Stimulated activated CD4-positive, alpha-beta T cell treated with anti-CD3 and anti-CD28 coated beads, Interleukin-4, amount 100 ng/mL, for 1 hour (primary cell): ENCODE measurements at places on chromosomes 13 and 19.

GRCh38 chr13:25117312-25117711 is 21.4 kb downstream of the PABPC3 start:
- DNase-seq, result no peak

DNA sequence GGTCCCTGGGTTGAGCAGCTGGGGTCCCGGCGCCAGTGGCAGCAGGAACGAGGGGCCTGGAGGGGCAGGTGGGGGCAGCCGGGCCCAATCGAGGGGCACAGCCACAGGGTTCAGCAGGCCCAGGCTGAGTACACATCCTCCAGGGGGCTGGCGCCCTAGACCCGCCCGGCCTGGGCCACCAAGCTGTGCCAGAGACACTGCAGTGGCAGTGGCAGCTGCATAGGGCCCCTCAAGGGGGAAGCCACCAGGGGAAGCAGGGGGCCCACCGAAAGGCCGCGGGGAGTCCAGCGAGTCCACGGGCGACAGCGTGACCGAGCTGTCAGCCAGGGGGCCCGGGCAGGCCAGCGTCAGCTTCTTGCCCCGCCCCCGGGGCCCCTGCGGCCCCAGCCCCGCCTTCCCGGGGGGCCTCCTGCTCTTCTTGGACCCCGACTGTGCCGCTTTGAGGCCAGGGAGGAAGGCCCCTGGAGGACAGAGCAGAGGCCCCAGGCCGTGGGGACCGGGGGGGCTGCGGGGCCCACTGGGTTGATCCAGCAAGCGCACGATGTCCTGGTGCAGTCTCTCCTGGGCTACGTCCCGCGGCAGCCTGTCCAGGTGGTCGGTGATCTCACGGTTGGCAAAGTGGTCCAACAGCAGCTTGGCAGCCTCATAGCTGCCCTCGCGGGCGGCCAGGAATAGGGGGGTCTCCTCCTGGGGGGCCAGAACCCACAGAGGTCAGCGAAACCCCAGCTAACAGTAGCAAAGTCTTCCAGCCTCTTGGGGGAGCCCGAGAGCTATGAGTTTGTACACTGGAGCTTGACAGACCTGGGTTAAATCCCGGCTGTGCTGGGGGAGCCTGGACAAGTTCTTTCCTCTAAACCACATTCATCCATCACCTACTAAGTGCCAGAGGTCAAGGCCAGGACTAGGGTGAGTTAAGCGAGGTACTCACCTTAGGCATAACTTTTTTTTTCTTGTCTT is 39.5 kb downstream of the NOTCH3 start:
- DNase-seq, result no peak

GRCh38 chr19:44947041-44947581 is 1.3 kb downstream of the APOC2 start:
- no peak for DNase-seq

DNA sequence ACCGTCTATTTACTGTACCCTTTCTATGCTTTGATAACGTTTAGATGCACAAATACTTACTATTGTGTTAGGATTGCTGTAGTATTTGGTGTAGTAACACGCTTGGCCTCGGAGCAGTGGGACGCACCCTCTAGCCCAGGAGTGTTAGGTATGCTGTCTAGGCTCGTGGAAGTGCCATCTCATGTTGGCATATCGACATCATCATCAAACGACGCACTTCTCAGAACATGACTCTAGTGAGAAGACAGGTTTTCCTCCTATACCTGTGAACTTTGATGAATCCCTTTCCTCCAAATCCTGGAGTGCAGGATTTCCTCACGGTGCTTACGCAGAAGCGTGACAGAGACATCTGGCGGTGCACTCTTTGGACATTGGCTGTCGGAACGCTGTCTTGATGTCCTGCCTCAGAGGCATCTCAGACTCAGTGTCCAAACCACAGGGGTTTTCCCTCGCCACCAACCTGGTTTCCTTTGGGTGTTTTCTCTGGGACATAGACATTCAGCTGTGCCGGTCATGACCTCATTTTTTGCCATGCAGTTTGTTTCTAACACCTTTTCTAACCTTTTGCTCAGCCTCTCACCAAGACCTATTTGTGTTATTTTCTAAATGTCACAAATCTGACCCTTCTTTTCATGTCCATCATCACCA is 6.3 kb downstream of the SNRNP70 start:
- DNase-seq, result no peak

DNA sequence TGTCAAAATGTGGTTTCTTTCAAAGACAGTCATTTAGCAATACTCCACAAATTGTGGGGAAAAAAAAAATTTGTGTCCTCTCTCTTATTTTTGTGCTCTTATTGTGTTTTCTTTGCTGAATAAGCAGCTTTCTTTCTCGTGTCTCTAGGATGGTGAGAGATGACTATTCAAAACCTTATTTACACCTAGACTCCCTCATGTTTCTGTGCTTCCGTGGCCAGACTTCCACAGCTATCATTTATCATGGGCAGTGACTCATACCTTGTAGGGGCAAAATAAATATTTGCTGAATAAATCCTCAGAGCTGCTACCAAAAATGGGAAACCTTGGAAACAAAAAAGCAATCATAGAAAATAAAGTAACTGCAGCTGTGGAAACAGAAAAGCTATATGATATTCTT is 204.9 kb upstream of the MIR17HG start:
- DNase-seq, result no peak

GRCh38 chr13:51261610-51262249 is 39.5 kb downstream of the FAM124A start:
- no peak for DNase-seq

DNA sequence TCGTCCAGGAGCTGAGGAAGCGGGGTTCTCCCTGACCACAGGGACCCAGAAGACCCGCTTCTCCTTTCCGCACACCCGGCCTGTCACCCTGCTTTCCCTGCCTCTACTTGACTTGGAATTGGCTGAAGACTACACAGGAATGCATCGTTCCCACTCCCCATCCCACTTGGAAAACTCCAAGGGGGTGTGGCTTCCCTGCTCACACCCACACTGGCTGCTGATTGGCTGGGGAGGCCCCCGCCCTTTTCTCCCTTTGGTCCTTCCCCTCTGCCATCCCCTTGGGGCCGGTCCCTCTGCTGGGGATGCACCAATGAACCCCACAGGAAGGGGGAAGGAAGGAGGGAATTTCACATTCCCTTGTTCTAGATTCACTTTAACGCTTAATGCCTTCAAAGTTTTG is 18.9 kb downstream of the VASP start:
- DNase-seq, result no peak

GRCh38 chr13:34162544-34162933 is 344.6 kb downstream of the RFC3 start:
- no peak for DNase-seq

DNA sequence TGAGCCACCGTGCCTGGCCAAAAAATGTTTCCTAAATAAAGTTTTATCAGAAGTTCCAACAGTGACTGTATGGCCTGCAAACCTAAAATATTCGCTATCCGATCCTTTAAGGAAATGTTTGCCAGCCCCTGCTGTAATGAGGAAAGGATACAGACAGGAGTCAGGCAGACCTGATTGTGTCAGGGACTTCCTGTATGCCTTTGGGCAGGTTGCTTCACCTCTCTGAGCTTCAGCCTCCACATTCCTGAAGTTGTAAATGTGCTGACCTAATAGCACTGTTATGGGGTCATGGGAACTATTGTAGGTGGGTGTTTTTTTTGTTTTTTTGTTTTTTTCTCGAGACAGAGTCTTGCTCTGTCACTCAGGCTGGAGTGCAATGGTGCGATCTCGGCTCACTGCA is 6.2 kb downstream of the ABHD8 start:
- no peak for DNase-seq

DNA sequence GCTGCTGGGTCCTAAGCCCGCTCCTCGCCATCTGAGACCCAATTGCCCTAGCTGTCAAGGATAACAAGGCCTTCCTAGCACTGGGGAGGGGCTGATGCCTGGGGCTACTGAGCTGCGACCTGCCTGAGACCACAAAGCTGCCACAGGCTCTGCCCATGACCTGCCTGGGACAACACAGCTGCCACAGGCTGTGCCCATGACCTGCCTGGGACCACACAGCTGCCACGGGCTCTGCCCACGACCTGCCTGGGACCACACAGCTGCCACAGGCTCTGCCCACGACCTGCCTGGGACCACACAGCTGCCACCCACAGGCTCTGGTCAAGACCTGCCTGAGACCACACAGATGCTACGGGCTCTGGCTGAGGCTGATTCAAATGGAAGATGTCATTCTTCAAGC is 54.8 kb downstream of the EPS15L1 start:
- no peak for DNase-seq

DNA sequence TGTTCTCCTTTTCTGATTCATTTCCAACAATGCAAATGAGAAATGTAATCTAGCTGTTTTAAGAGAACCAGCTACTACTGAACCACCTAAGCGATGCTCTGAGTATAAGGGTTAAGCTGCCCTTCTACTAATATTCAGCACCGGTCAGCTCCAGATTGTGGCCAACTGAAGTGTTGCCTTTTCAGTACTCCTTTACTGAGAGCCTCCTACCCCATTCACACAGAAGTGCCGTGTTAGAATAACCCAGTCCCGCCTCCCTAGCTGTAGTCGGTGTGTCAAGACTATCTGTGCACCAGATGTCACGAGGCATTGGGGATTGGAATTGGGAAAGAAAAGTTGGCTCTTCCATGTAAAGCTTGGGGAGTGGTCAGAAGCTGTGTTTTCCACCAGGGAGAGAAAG is 45.4 kb downstream of the FAM124A start:
- no peak for DNase-seq

DNA sequence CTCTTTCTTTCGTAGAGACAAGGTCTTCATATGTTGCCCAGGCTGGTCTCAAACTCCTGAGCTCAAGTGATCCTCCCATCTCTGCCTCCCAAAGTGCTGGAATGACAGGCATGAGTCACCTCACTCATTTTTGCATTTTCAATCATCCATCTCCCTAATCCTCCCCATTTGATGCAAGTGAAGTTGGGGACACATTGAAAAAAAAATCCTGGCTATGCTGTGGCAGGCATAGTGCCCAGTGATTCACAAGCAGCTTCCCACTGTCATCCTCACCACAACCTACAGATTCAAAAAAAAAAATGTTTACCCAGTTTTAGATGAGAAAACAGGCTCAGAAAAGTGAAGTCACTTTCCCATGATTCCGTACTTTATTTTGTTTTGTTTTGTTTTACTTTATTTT is 44.7 kb upstream of the USP29 start:
- DNase-seq, result no peak

DNA sequence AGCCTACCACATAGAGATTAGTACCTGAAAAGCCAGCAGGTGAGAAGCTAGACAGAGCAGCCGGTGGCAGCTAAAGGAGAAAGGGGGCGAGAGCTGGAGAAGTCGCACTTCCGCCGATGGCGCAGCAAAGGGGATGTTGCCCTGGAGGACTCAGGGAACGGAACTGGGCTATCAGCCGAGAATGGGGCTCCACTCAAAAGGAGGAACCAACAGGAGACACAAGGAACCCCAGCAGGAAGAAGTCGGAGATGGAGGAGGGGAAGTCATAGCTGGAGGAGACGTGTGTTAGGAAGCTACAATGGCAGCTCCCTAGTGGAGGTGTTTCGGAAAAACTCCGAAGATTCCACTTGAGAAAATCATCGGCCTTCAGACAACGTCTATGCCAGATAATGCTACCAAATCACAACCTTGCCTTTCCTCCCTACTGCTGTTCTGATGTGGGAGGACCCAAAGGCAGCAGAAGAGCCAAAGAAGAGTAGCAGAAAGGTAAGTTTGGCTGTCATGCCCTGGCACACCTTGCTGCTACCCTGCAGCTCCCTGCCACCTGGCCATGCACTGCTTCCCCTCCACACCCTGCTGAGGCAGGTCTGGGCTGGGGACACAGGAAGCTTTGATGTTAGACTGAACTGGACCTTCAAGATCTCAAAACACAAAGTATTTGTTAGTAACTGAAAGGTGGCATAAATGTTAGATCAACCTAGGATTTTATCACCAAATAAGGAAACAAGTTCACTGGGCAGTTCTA is 127.9 kb downstream of the DLEU7 start:
- no peak for DNase-seq

GRCh38 chr13:80883545-80883944 is 542.6 kb upstream of the SPRY2 start:
- no peak for DNase-seq

- DNase-seq, result no peak
Measured at GRCh38 chr19:41499899-41500298, 56.9 kb downstream of the ERICH4 start.

GRCh38 chr13:44063467-44063866 is 183.8 kb downstream of the LACC1 start:
- DNase-seq, result no peak

DNA sequence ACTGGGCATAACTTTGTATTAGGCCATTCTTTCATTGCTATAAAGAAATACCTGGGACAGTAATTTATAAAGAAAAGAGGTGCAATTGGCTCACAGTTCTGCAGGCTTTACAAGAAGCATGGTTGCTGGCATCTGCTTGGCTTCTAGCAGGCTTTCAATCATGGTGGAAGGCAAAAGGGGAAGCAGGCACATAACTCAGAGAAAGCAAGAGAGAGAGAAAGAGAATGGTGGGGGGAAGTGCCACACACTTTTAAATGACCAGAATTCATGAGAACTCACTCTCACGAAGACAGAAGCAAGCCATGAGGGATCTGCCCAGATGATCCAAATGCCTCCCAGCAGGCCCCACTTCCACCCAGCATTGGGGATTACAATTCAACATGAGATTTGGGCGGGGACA is 179.7 kb downstream of the SPRY2 start:
- DNase-seq, result no peak

GRCh38 chr19:1125601-1126467 is 22.0 kb downstream of the GPX4 start:
- DNase-seq, result no peak

DNA sequence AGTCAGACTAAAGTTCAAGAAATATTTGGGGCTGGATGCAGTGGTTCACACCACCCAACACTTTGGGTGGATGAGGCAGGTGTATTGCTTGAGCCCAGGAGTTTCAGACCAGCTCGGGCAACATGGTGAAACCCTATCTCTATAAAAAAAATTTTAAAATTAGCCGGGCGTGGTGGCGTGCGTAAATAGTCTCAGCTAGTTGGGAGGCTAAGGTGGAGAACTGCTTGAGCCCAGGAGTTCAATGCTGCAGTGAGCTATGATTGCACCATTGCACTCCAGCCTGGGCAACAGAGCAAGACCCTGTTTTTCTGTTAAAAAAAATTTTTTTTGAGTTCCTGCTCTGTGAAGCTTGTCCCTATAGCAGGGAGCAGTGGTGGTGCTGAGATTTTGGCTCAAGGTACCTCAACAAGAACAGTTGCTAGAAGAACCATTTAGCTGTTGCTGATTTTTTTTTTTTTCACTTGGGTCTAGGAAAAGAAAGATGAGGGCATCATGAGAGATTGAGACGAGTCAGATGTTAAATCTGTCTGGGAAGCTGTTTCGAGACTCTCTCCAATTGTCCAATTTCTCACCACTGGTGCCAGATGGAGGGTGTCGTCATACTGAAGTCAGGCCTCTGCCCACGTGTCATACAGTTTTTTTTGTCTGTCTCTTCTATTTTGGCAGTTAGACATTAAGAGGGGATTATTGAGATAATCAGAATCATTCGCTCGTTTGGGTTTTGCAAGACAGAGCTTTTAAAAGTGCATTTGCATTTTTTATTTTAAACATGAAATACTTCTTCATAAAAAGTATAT is 3.7 kb downstream of the SLC25A42 start:
- DNase-seq, result no peak

GRCh38 chr13:27572234-27572901 is 48.0 kb downstream of the LNX2 start:
- no peak for DNase-seq
